ENCODE measurements at places on chromosomes 16 and 17.

DNA sequence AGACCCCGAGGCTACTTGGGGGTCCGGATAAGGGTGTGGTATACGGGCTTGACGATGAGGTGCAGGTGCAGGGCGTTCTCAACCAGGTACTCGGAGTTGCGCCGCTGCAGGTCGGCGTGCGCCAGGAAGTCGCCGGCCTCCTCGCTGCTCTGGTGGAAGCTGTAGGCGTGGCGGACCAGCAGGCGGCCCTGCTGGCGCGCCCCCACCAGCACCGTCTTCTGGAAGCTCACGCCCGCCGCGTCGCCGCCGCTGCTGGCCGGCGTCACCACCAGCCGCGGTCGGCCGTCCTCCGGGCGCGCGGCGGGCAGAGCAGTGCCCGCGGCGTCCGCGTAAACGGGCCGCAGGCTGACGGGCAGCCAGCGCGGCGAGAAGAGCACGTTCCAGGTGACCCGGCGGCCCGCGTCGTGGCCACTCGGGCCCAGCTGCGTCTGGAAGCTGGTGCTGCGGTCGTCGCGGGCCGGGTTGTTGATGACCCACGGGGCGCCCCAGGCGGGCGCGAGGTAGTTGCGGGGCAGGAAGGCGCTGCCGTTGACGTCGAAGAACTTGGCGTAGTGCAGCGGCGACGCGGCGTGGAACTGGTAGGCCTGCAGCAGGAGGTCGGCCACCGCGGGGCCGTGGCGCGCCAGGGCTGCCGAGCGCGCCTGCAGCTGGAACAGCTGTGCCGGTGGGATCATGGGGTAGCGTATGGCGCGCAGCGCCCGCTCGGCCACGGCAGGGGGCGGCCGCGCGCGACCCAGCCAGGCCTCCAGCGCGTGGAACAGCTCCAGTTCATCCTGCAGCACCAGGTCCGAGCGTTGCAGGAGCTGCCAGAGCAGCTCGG, 4.8 kb downstream of the BTBD17 start:
- no peak for DNase-seq

DNA sequence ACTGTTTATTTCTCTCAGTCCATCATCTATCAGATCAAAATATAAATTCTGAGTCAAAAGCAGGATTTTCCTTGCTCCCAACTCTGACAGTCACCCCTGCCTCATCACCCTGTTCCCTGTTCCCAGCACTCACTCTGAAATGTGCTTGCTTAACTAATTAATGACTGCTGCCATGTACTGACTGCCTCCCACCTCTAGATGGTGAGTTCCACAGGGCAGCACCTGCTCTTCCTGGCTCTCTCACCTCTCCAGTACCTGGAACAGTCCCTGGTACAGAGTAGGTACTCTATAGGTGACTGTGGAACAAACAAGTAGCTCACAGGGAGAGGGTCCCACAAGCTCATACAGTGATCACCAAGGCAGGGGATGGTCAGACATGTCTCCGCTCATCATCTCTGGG, 114.3 kb upstream of the C16orf82 start:
- DNase-seq, result no peak

GRCh38 chr16:89360760-89361435, 129.5 kb downstream of the ANKRD11 start:
- DNase-seq, result no peak

DNA sequence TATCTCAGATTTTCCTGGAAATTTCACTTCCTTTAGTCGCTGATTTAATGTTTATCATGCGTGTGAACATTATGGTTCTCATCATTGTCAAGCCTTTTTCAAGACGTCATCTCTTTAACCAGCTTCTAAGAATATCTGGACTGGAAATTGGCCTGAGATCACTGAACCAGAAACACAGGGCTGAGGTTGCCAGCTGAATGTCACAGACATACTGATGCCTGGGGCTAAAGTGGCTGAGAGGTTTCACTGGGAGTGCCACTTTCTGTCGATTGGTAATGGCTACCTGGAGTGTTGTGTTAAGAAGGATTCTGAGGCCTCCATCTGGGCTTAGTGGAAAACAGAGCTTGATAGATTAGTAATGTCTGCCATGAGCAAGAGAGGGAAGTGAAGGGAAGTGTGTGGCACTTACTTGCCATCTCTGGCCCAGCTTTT, 54.2 kb downstream of the CRISPLD2 start:
- DNase-seq, result no peak
